ENCODE measurements at places on chromosomes 11 and 22.

DNA sequence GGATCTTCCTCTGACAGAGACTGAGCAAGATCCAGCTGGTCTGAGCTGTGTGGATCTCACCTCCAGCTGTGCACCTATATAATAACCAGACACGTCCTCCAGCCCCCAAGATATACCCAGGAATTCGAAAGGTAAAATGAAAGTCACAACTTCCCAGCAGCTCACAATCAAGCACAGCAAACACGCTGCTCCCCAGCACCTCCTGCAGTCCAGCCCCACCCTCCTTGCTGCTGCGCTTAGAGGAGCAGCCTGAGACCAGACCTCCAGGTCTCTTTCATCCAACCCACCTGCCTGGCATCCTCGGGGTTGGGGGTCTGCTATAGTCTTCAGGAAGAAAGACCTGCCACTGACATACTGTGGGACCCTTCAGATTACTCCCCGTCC is 3.0 kb upstream of the APOL4 start:
- no peak for DNase-seq

DNA sequence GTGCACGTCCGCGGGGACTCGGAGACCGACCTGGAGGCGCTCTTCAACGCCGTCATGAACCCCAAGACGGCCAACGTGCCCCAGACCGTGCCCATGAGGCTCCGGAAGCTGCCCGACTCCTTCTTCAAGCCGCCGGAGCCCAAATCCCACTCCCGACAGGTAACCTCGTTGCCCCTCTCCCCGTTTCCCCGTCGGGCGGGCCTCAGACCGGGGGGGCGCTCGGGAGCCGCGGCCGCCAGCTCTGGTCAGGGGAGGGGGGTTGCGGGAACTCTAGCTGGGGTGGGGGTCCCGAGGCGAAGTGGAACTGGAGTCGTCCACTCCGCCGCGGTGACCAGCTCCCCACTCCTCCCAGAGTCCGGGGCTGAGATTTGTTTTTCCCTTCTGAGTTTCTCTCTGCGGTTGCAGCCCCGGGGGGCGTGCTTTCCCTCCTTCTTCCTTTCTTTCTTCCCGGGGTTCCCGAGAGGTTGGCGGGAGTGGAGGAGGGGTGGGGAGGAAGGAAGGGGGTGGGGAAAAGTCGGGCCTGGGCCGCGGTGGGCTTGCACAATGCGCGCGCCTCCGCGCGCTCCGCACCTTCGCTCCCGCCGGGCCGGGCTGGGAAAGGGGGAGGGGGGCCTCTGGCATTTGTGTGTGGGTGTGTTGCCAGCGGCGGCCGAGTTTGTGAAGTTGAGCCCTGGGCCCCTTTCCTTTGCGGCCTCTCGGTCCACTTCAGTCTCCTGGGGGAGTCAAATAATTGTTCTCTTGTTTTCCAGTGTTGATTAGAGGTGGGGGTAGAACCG is 952 bp downstream of the YAP1 start:
- DNase-seq = no peak

DNA sequence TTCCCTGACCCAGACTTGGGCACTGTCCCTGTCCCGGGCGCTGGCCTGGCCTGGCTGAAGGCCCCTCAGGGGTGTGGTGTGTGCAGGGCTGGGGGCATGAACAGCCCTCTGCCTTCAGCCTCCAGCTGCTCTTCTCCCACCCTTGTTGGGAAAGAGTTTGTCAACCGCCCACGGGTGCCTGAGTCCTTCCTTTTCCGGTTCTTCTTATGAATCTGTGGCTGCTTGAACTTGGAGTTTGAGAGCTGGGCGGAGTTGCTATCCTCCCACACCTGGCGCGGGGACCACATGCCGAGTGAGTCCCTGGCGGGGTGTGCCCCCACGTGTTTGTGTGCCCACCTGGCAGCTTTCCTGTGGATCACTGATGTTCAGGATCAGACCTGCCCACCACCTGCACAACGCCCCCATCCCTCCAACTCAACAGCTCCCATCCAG is 13.4 kb downstream of the NFAM1 start:
- DNase-seq = no peak

DNA sequence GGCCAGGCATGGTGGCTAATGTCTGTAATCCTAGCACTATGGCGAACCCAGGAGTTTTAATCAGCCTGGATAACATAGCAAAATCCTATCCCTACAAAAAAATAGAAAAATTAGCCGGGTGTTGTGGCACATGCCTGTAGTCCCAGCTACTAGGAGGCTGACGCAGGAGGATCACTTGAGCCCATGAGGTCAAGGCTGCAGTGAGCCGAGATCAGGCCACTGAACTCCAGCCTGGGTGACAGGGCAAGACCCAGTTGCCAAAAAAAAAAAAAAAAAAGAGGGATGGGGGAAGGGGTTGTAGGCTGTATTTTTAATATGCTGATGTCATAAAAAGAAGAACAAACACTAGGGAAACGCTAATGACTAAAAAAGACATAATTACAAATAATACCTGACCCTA is 12.1 kb downstream of the DDX6 start:
- DNase-seq = no peak

- DNase-seq = no peak
Observed at GRCh38 chr11:45028911-45029682, 78.4 kb upstream of the TP53I11 start.

- DNase-seq = no peak
Observed at GRCh38 chr22:48352086-48352911, 1475.4 kb downstream of the BRD1 start.

DNA sequence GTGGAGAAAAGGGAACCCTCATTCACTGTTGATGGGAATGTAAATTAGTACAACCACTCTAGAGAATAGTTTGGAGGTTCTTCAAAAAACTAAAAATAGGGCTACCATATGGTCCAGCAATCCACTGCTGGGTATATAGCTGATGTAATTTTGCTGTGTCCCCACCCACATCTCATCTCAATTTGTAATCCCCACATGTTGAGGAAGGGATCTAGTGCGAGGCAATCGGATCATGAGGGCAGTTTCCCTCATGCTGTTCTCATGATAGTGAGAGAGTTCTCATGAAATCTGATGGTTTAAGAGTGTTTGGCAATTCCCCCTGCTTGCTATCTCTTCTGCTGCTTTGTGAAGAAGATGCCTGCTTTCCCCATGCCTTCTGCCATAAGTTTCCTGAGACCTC is 17.1 kb upstream of the OR52M1 start:
- DNase-seq = no peak

- DNase-seq = no peak
Observed at GRCh38 chr22:49047447-49047846, 780.2 kb downstream of the BRD1 start.

GRCh38 chr22:24699876-24700275 is 74.6 kb downstream of the PIWIL3 start:
- DNase-seq = no peak

DNA sequence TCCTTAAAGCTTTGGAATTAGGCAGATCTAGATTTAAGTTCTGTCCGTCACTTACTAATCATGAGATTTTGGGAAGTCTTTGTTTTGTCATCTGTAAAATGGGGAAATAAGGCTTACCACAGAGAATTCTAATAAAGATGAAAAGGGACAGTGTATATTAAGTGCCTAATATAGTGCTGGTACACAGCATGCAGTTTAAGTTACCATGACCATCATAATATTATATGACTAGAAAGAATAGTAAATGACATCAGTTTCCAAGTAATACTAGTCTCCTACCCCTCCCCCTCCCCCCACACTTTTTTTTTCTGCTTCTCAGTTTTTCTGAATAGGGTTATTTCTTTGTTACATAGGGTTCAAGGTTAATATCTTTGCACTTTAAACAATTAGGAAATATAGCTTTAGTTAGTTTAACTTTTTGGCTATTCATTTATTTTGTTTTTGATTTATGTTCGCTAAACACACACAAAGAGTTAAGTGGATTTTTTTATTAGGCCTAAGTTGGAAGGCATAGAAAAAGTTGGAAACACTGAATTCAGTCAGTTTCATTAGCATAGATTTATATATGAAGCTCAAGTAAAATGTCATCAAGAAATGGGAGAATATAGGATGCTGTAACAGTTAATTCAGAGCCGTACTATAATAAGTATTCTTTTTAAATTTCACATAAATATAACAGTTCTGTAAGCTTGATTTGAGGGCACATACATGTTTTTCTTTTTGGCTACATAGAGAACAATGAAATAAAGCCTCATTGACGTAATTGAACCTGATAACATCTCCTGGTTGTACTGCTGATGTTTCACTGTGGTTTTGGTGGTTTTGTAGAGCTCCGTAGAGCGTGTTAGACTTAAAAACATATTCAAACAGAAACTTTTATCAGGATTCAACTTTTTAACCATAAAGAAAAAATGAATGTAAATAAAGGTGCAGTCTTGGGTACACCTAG is 121.2 kb downstream of the PDE3B start:
- peak; percentile 33 for DNase-seq

DNA sequence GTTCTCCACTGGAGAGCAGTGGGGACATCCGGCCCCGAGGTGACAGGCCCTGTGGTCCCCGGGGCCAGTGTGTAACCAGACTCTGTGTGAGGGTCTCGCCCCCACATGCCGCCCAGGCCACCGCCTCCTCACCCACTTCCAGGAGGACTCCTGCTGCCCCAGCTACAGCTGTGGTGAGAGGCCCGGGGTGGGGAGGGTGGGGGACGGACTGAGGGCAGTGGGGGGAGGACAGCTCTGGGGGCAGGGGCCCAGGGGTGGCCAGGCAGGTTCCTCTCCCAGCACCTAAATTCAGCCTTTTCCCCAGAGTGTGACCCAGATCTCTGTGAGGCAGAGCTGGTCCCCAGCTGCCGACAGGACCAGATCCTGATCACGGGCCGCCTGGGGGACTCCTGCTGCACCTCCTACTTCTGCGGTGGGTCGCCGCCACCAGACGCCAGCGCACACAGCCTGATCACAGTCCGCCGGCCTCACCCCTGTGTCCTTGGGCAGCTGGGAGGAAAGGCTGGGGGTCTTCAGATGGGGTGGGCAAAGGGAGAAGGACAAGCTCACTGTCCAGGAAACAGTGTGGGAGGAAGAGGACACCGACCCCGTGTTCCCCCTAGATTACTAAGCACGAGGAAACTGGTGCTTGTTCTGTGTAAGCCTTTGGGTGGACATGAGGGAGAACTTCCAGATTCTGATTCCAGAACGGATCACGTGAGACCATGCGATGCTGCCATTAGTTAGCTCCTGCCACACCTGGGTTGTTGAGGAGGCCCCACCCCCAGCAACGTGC is 84.4 kb upstream of the MYOD1 start:
- no peak for DNase-seq

DNA sequence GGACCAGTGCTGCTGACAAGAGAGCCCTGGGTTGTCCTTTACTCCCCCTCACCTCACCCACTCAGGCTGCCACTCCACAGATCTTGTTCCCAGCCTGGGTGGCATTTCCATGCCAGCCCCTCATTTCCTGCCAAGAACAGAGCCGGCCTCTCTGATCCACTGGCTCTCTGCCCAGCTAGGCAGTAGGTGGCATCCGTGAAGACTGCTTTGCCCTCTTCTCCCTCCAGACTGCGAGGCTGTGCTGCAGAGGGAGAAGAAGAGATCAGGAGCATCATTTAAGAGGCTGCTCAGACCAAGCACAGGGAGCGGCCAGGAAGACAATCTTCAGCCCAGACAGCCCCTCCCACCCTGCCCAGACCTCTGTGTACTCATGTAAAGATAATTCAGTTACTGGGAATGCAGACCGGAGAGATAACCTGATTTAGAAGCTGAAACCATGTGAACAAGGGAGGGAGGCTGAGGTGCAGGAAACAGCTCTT is 126.9 kb upstream of the NCAM1 start:
- DNase-seq = no peak

DNA sequence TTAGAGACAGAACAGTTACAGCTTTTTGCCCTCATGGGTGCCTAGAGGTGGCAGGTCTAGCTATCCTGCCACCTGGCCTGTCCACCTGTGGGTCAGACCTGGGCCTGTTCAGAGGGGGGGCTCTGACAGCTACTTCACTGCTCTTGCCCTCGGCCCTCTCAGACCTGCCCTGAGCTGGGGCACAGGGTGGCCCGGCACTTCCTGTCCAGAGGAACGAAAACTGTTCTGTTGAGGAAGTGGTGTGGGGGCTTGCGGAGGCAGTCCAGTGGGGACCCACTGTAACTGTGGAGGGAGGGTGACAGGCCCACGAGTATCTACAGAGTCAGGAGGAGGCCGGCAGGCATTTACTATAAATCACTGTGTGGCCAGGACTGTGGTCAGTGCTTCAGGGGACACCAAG is 16.2 kb downstream of the TESMIN start:
- no peak for DNase-seq

DNA sequence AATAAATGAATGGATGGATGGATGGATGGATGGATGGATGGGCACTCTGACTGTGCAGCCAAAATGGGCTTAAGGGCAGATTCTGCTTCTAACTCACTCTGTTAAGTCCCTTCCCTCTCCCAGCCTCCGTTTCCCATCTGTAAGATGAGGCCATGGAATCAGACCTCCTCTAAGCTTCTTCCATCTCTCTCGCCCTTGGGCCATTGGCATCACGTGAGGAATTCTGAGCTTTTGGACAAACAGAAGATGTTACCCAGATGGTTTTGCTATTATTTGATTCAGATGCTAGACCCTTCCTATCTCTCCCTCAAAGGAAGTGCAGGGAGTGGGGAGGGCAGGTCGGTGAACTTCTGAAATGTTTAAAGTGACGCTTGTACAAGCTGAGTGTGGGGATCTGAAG is 4.0 kb upstream of the CYTH4 start:
- no peak for DNase-seq

DNA sequence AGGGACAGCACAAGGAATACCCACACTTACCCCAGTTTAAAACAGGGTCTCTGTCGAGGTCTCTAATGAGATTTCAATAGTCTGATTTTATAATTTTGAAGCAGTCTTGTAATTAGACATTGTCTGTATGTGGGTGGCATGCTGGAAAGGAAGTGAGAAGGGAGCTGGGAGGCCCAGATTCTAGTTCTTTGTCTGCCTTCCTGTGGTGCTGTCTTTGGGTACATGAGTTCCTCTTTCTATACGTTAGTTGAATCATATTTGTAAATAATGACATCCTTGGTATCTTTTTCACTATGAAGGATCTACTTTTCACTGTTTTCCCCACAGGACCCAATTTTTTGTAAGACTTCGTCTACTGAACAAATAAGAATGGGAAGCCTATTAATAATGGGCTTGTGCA is 42.0 kb upstream of the TENM4 start:
- DNase-seq = no peak

GRCh38 chr22:26593763-26594162 is 3.8 kb upstream of the TPST2 start:
- no peak for DNase-seq

- DNase-seq = no peak
Observed at GRCh38 chr11:91921974-91922373, 302.6 kb upstream of the FAT3 start.

GRCh38 chr11:121012091-121012490 is 11.8 kb upstream of the TBCEL start:
- DNase-seq = no peak

DNA sequence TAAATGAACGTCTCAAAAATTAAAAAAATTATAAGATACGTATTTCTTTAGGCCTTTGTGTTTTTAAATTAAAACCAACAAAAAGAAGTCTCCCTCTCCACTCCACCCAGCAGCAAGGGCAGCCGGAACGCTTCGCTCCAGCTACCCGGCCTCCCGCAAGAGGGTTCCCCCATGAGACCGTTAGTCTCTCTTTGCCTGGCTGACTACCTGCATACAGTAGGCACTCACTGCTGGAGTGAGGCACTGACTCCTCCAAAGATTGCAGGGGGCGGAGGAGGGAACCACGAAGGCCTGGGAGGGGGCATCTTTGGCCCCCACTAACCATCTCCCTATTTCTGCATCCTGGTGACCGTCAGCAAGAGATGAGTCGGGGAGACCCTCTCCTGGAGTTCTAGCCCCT is 10.1 kb downstream of the CBX6 start:
- no peak for DNase-seq

- no peak for DNase-seq
Observed at GRCh38 chr11:58979222-58979621, 39.9 kb downstream of the GLYATL1 start.

All from stimulated activated naive CD4-positive, alpha-beta T cell (primary cell).